Testis (tissue), 5 donors: ENCODE measurements at places on chromosomes 16 and 17. TPM values are rescaled to one million over a fixed set of nuclear protein-coding genes. Genes with fewer than 3 reads are reported as not detected.

Gene HIC1
- total RNA-seq: 38.4 TPM

Gene NPIPA8
- total RNA-seq: 0.31 TPM

Gene SLC35G6
- total RNA-seq: 3.9 TPM

DNA sequence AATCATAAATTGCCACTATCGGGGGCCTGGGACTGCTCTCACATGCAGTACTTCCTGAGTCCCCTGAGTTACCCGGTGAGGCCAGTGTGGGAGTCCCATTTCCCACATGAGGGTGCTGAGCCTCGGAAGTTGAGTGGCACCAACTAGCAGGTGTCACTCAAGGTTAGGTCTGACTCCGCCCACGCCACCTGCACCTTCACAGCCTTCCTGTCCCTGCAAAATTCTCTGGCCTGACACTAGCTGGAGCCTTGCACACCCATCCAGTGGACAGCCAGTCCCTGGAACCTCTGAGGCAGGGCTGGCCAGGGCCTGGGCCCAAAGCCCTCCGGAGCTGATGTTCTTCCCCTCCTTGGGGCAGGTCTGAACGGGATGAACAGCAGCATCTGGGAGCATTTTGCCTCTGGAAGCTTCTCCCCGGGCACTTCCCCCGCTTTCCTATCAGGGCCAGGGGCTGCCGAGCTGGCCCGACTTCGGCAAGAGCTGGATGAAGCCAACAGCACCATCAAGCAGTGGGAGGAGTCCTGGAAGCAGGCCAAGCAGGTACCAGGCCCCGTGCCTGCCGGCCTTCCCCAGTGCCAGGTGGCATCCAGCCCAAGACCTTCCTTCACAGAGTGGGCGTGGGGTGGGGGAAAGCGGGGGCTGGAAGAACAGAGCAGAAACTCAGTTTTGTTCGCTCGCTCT, 21.9 kb downstream of the UNC13D start:
- DNase-seq: peak; percentile 38

GRCh38 chr16:67544329-67544841, 15.8 kb downstream of the RIPOR1 start:
- no peak for DNase-seq

- no peak for DNase-seq
Measured at GRCh38 chr16:10151718-10152117, 30.5 kb downstream of the GRIN2A start.
